Pulmonary artery endothelial cell (primary cell): ENCODE measurements at places on chromosomes 1 and 21. TPM values are rescaled to one million over a fixed set of nuclear protein-coding genes. Genes with fewer than 3 reads are reported as not detected.

DNA sequence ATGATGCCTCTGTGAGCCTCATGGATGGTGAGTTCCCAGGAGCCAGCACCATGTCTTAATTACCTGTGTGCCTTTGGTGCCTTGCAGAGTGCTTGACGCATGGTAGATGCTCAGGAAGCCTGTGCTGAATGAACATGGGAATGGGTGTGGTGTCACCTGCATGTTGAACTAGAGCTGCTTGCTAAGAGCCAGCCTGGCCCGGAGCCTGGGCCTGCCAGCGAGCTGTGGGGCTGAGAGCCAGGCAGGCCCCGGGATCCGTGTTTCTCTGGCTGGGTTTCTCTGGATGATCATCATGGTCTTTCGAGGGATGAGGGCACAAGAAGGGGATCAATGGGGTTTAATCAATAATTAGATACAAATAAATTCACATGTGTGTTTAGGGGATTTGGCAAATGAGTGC, 6.7 kb upstream of the TEX35 start:
- no peak for DNase-seq

DNA sequence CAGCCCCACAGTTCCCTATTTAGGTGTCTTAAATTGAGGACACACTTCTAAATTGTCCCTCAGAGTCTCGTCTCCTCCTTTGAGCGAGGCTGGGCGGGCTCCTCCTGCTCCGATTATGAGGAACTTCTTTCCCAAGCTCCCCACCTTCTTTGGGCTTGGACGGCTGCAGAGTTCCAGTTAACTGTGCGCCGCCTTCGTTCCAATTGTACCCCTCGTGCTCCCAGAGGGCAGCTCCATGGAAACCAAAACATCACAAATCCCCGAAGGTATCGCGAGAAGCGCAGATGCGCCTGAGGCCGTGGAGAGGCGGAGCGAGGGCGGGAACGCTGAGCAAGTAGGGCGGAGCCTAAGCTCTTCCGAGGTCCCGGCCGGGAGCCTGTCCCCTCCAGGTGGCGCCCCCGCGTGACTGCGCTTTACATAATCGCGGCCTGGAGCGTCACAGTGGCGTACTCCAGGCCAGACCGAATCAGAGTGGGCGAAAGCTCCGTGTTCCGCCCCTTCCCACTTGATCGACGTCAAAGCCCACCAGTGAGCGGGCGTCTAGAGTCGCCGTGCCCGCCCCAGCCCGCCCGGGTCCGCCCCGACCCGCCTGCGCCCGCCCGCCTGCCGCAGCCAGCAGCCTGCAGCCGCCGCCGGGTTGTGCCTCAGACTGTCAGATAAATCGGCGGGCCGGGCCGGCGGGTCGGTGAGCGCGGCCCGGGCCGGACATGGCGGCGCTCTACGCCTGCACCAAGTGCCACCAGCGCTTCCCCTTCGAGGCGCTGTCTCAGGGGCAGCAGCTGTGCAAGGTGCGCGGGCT, at the start of gene FAM76A:
FAM76A (plus strand) TSS at position 588 of the 799 bp plus-strand sequence; CDS start at position 708, 120 bp downstream.
- DNase-seq: peak; percentile 96

DPYD gene
- 50.6 and 54.7 TPM in 2 replicates for total RNA-seq

OR10X1 gene
- total RNA-seq: not detected in 2 replicates

LRRC71 gene
- 0.11 and 0.40 TPM in 2 replicates for total RNA-seq
